ENCODE measurements at places on chromosomes 11 and 22.
A peak's percentile ranks its signal among the peaks of the same experiment; 100 is the strongest.

DNA sequence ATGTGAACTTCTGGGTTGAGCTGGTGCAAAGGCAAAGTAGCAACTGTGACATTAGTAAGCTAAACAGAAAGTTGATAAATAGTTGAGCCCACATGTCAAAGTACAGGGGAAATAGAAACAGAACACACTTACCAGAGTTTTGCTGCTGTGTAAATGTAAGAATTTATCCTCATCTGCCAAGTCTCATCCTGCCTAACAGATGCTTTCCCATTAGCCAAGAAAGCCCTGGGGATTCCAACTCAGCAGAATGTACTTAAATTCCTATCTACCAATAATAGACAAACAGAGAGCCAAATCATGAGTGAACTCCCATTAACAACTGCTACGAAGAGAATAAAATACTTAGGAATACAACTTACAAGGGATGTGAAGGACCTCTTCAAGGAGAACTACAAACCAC lies 7.3 kb upstream of the OR51A2 start:
- DNase-seq = peak; percentile 92

- no peak for DNase-seq
Observed at GRCh38 chr11:74232311-74232950, 61.3 kb downstream of the PPME1 start.

DNA sequence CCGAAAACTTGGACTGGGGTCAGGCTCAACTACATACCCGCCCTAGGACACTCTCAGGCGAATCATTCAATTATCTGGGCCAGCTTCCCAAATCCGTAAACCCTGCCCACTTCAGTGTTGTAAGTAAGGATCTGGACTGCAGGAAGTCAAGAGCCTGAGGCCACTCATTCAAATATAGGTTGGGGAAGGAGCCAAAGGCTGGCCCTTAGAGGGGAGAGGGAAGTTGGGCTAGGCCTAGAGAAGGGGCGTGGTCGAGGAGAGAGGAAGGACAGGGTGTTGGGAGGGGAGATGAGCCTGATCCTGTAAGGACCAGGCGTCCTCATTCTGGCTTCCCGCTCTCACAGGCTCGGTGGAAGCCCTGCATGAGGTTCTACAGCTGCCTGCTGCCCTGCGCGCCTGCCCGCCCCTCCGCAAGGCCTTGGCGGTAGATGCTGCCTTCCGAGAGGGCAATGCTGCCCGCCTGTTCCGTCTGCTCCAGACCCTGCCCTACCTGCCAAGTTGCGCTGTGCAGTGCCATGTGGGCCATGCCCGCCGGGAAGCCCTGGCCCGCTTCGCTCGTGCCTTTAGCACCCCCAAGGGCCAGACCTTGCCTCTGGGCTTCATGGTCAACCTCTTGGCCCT lies 3.0 kb downstream of the SAC3D1 start:
- DNase-seq = peak; percentile 90

DNA sequence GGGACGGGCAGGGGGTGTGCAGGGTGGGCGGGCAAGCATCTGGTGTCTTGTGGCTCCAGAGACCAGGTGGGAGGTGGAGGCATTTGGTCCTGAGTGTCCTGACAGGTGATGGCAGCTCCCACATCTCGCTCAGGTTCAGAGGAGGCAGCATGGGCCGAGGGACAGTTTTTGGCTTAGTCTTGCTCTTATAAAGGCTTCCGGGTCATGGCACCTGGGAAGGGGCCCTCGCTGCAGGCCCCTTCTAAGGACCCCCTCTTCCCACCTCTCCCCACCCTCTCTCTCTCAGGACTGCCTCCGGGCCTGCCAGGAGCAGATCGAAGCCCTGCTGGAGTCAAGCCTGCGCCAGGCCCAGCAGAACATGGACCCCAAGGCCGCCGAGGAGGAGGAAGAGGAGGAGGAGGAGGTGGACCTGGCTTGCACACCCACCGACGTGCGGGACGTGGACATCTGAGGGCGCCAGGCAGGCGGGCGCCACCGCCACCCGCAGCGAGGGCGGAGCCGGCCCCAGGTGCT lies 9.9 kb downstream of the CCND1 start:
- DNase-seq = no peak

DNA sequence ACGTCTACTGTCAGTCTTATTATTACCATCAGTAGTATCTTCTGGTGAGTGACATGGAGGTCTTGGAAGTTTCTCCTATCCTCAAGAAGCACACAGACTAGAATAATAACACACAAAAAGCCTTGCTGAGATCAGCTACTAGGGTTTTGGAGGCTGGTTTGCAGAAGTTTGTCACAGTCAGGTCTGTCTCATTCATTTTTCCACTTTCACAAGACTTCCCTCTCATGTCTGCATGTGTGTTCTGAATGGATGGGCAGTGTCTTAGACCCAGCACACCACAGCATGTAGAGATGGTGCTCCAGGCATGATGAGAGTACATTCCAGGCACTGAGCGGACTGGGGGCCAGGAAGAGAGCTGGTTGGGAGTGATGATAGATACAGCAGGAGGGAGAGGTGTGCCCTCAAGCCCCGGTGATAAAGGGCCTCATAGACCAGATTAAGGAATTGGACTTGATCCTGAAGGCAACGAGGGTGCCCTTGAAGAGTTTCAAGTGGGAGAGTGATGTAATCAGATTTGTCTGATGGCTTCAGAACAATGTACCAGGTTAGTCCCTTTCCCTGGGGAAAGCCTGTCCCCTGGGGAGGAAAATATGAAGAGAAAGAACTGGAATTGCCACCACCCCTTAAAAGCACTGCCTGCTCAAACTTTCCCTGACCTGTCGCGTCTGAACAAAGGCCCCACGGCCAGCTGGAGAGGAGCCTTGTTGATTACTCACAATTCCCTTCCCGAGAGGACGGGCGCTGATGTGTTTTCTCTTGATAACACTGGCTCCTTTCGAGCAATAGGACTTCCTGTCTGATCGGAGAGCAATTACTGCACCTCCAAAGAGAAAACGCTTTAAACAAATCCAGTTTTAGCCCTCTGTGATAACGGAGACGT lies 45.1 kb upstream of the LMO2 start:
- peak; percentile 74 for DNase-seq
